NCI-H748 treated with DMSO at 0.1 percent for 48 hours (cell line): ENCODE measurements at places on chromosomes 4 and X.
A peak's percentile ranks its signal among the peaks of the same experiment; 100 is the strongest.

- no peak for DNase-seq
Measured at GRCh38 chr4:5955201-5955821, 62.4 kb upstream of the CRMP1 start.

- DNase-seq, result no peak
Measured at GRCh38 chr4:102429553-102429952, 71.6 kb upstream of the NFKB1 start.

DNA sequence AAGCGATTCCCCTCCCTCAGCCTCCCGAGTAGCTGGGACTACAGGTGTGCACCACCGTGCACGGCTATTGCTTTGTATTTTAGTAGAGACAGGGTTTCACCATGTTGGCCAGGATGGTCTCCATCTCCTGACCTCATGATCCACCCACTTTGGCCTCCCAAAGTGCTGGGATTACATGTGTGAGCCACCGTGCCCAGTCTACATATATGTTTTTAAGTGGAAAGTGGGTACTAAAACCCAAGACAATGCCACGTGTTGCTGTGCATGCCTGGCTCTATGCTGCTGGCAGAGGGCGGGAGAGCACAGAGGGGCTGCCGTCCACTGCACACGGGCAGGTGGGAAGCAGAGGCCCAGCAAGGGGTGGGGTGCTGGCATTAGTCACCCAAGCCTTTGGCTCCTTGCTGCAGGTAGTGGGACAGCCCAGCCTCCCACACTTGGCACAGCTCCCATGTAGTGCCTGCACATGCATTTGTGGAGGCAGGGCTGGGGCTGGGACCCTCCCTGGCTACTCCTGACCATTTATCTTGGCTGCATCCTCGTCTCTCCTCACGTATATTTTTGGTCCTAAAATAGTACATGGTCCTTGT is 3.5 kb downstream of the EMD start:
- no peak for DNase-seq

GRCh38 chrX:132612821-132613564 is 124.2 kb upstream of the MBNL3 start:
- peak; percentile 45 for DNase-seq

DNA sequence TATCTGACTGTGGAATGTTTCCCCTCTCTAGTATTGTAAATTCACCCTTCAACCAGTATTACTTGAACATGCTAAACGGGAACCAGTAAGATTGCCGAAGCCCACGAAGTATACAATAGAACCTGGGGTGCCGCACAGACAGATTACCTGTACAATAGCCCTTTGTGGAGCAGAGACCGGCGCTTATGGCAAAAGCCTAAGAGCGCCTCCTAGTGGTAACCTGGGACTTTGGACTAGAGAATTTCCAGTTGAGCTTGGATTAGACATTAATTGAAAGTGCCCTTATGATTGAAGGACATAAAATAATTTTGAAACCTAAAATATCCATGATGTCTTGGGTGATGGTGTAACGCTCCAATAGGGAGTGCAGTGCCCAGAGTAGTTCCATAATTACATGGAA is 14.1 kb downstream of the ZNF157 start:
- DNase-seq, result peak; percentile 53

GRCh38 chr4:76987153-76987591 is 37.6 kb downstream of the SEPTIN11 start:
- no peak for DNase-seq

- no peak for DNase-seq
Measured at GRCh38 chrX:13764765-13765164, 30.2 kb downstream of the OFD1 start.

DNA sequence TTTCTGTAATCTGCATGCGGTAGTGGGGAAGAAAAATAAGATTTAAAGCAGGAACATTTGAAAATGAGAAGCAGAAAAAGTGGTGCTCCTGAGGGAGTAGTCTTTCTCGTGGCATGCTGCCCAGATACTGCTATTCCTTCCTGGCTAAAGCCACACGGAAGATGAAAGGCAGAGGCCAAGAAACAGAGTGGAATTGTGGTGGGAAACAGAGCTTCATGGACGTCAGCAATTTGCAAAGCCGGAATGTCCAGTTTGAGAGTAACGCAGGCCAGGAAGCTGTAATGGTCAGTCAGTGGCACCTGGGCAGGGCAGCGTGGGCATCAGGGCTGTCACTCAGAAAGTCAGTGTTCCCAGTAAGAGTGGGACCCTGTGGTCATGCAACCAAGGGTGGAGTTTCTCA is 63.7 kb upstream of the FMR1 start:
- DNase-seq, result no peak

- no peak for DNase-seq
Measured at GRCh38 chr4:106358899-106359298, 9.7 kb downstream of the GIMD1 start.
